ENCODE measurements at places on chromosomes 2 and 18. TPM values are rescaled to one million over a fixed set of nuclear protein-coding genes. Genes with fewer than 3 reads are reported as not detected.
A peak's percentile ranks its signal among the peaks of the same experiment; 100 is the strongest.

The LAMA3 gene
- total RNA-seq: 0.50 TPM

The SLC19A3 gene
- total RNA-seq: 0.14 TPM

The TSPYL6 gene
- total RNA-seq: not detected

- peak; percentile 69 for DNase-seq
- H3K27me3 ChIP-seq: peaks cover 7% of the 10 kb centered on the region
- no peak overlapping the region for H3K27ac ChIP-seq
- no peaks in the 10 kb centered on the region for H3K4me1 ChIP-seq
- H3K36me3 ChIP-seq: no peaks in the 10 kb centered on the region
- no peak overlapping the region for H3K4me3 ChIP-seq
These were observed 28.4 kb upstream of the PUM2 start for GRCh38 chr2:20378891-20379519.

DNA sequence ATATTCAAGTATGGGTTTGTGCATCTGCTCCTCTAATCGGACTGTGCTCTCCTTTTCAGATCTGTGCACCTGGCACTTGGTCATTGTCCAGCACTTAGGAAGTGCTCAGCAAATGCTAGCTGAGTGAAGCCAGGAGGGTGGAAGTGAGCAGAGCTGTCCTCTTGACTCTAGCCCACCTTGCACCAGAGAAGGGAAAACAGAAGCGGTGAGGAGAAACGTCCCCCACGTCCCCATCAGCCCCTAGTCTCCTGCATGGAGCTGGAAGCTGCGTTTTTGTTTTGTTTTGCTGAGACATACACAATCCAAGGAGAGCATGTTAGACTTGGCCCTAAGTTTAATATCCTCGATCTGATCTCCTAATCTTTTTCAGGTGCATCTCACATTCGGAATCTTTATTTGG is 73.6 kb downstream of the EN1 start:
- no peaks in the 10 kb centered on the region for H3K4me1 ChIP-seq
- H3K27ac ChIP-seq: no peak overlapping the region
- H3K4me3 ChIP-seq: no peak overlapping the region
- no peaks in the 10 kb centered on the region for H3K36me3 ChIP-seq
- peaks cover 3% of the 10 kb centered on the region for H3K27me3 ChIP-seq

All from astrocyte (in vitro differentiated cells and primary cell).